ENCODE measurements at places on chromosomes 6 and 20. TPM values are rescaled to one million over a fixed set of nuclear protein-coding genes. Genes with fewer than 3 reads are reported as not detected.

The GGTLC1 gene
- total RNA-seq, result not detected

DNA sequence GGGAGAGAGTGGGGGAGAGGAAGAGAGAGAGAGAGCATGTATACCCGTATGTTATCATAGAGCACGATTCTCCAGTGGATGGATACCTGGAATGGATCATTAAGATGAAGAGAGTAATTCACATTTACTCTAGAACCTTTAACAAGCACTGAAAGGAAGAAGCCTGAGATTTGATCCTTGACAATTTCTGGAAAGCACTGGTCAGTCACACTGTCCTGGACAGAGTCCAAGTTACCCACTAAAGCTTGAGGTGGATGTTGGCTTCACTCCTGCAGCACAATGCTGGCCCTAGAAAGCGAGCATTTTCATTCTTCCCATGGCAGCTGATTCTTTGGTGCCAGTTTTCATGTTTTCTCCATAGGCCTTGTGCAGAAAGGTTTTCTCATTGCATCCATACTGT, 25.6 kb downstream of the NFYA start:
- DNase-seq, result peak; percentile 29

DNA sequence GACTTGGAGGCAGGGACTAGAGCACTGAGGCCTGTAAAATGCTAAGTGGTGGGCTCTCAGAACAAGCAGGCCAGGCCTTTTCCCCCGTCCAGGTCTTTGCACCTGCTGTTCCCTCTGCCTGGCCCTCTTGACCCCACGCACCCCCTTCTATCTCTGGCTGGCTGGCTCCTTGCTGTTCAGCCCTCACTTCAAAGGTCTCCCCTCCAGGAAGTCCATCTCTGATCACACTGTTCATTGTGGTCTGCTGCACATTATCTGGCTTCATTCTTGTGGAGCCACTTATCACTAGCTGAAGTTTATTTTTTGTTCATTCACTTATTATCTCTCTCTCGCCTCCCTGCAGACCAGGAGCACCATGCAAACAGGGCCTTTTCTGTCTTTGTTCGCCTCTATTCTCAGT, 24.5 kb downstream of the SLC13A3 start:
- DNase-seq, result no peak

The FHL5 gene
- total RNA-seq, result 4.7 TPM

The GNMT gene
- total RNA-seq, result 0.99 TPM

DNA sequence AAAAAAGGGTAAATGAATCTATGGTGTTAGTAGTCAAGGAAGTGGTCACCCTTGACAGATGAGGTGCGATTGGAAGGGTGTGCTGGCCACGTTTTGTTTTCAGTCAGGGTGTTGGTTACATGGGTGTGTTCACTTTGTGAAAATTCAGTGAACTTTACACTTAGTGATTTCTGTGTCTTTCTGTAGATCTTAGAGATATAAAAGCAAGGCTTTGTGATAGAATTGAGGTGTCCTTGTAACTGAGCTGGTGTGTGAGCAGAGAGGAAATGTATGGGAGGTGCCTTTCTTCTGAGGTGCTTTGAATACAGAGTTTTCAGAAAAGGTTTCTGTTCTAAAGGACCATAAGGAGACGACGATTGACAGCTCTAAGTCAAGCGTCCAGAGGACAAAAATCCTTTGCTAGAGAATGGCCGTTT, 90.5 kb downstream of the SAMD3 start:
- DNase-seq, result no peak

The CCN6 gene
- total RNA-seq, result not detected

GRCh38 chr20:50317609-50318008, 127.0 kb downstream of the CEBPB start:
- DNase-seq, result no peak

DNA sequence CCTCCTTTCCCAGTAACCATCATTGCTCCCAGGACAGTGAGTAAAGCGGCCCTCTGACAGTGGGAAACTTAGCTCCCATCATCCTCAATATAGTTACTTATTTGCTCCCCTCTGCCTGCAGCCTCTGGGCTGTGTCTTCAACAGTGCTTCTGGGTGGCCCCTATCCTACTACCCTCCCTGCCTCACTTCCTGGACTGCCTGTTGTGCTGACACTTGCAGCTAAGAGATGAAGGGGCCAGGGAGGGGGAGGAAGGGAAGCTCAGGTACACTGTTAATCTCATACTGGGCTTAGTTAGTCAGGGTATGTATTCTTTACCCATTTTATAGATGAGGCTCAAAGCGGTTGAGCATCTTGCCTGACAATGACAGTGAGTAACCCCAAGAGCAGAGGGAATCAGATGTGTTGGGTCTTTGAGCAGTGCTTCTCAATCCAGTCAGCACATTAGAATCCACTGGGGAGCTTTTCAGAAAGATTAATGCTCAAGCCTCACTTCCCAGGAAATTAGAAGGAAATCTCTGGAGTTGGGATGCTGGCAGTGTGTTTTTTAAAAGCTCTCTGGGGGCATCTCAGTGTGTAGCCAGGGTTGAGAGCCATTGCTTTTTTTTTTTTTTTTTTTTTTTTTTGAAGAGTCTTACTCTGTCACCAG, 27.1 kb upstream of the KCNK5 start:
- DNase-seq, result peak; percentile 14

The NAPB gene
- total RNA-seq, result 207 TPM

DNA sequence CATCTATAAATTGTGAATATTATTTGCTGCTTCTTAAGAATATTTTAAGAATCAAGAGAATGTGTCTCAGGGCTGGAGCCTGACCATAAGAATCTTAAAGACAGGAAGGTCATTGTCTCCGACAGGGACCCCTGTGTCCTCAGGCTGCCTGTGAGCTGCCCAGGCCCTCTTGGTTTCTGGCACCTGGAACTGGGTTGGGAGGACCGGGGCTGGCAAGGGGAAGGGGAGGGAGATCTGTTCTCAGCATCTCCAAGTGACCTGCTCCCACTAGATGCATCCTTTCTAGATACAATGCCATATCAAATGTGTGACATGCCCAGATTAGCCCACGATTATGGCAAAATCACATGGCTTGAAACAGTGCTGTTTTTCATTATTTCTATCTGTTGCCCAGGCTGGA, 110.5 kb downstream of the SCML4 start:
- DNase-seq, result no peak

DNA sequence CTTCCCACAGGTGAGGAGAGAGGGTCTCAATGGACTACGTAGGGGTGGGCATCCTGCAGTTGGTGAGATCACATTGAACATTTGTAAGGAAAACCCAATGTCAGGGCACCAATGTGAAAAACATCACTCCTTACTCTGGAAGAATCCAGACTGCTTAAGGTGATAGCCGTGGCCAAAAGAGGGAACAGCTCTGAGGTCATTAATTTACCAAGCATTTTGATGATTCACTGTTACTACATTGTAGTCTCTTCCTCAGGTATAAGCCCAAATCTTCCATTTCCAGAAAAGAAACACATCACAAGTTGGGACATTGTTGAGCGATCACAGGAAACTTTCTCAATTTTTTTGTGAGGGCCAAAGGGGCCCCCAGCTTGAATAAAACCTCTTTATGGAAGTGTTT, 61.1 kb upstream of the SPTLC3 start:
- DNase-seq, result no peak

DNA sequence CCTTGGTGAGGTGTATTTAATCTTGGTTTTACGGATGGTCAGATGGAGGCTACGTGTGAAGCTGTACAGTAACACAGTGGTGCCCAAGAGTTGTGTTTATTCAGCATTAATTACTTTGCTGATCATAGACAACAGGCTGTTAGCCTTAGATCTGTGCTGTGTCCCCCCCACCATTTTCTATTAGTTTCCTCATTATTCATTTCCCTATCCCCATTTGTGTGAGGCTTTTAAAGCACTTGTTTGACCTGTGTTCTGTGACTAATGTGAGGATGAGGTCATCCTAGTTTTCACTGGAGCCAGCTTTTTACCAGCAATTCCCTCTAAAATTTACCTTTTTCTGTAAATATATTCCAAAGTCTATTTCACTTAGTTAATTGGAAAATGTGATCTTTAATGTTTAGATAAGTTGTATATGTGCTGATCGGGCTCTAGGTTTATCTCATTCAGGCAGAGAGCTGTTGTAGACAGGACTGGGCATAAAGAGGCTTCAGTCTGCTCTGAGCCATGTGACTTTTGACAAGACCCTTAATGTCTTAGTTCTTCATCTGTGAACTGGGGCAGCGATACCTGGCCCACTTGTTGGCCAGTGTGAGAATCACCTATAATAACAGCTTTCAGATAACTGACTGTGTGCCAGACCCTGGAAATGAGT, 8.4 kb downstream of the MAPRE1 start:
- DNase-seq, result no peak

DNA sequence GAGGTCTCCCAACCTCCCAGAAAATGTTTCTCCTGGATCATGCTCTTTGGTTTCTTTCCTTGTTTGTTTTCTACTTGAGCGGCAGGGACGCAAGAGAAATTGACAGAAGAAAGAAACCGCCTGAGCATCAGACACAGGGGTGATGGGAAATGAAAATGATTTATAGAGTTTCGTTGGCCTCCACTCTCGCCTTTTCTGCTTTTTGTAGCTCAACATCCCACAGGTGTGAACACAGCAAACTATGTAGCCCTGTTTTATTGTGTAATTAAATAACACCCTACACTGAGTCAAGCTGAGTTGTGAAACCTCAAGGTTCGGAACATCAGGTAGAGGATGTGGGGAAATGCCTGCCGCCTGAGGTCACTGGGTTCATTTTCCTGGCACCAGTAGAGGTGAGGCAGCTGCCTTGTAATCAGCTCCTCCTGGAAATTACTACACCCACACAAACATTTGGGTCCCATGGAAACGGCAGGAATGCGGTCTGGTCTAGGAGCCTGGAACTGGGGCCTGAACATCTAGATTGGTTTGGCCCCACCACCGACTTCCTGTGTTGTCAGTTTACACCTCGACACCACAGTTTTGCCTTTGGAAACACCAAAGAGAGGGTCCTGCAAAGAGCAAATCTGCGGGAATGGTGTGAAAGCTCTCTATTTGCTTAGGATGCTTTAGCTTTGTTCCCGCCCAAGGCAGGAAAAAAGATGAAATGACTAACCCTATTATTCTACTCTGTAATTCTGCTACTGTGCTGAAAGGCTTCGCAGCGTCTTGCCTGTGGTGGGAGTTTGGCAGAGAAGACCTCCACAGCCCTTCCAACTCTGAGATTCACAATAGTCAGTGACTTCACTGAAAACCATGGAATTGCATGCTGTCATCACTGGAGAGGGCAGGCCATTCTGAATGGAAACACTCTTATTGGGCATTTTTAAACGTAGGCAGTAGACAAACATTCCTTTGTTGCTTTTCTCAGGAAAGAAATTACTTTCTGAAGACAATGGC, 53.0 kb downstream of the ADAT2 start:
- no peak for DNase-seq

DNA sequence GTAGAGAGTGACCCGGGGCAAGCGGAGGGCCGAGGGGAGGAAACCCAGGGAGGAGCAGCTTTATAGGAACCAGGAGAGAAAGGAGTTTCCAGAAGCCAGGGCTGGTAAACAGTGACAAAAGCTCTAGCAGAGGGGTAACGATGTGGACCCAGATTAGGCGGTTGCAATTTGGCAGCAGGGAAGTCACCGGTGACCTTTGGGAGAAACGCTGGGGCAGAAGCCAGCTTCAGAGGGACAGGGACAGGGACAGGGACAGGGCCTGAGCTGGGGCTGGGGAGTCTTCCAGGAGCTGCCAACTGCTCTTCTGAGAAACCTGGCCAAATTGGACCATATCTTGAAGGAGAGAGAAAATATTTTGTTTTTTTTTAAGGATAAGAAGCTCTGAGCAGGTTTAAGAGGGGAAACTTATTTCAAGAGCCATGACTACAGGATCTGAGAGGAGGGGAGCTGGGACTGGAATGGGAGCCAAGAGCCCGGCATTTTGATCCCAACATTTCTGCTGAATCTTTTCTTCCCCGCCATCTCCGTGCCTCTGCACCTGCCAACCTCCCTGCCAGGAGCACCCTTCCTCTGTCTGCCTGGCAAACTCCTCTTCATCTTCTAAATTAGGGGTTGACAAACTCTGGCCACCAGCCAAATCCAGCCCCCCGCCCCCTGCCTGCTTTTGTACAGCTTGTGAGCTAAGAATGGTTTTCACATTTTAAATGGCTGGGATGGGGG, 22.6 kb upstream of the PREX1 start:
- DNase-seq, result peak; percentile 81

DNA sequence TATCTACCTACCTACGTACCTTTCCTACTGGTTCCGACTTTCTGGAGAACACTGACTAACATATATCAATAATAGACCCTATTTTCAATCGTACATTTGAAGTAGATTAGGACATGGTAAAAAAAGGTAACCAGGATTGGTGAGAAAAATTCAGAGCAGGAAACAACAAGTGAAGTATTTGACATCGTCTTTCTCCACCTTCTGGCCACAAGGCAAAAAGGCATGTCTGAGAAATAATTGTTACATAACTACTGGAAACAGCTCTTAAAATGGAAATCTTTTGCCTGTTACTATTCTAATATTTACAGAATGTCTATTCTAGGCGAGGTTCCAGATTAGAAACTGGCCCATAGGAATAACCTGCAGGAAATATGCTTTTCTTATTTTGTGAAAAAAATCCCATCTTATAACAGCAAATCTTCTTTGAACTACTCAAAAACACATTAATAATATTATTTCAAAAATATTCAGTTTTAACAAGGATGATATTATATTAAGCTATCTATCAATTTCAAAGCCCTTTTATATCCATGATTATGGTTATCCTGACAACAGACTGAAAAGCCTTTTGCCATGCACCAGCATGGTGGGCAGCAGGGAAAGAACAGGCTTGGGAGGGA, 80.8 kb downstream of the RCAN2 start:
- DNase-seq, result peak; percentile 87

DNA sequence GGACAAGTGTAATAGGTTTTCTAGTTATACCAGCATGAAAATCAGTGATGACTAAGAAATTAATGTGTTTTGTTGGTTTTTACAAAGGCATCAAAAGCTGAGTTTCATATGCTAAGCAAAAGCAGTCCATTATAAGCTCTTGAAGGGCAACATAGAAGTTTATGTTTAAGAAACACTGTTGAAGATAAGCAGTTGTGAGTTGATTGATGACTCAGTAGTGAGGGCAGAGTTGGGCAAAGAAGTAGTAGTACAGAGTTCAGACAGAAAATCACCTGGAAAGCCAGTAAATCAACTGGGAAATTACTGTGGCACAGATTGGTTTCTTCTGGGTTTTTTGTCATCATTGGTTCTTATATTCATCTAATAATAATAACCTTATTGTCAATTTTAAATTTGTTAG, 78.0 kb upstream of the SMIM8 start:
- DNase-seq, result no peak

- DNase-seq, result no peak
These were observed 232.2 kb upstream of the SULF2 start for GRCh38 chr20:48017509-48017908.

DNA sequence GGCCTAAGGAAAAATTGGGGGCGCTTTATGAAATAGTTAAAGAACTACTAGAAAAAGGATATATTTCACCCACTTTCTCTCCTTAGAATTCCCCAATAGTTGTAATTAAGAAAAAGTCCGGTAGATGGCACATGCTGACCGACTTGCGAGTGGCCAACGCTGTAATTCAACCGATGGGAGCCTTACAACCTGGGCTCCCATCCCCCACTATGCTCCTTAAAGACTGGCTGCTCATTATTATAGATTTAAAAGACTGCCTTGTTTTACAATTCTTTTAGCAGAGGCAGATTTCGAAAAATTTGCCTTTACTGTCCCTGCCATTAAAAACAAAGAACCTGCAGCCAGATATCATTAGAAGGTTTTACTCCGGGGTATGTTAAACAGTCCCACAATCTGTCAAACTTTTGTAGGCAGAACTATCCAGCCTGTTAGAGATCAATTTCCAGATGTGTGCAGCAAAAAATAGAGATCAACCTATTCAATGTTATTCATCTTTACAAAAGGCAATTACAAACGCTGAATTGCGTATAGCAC, 58.5 kb upstream of the PRSS16 start:
- DNase-seq, result peak; percentile 82

The HCK gene
- total RNA-seq, result 12.4 TPM

The MICB gene
- 1.9 TPM for total RNA-seq
